ENCODE measurements at places on chromosomes 7 and 10.

DNA sequence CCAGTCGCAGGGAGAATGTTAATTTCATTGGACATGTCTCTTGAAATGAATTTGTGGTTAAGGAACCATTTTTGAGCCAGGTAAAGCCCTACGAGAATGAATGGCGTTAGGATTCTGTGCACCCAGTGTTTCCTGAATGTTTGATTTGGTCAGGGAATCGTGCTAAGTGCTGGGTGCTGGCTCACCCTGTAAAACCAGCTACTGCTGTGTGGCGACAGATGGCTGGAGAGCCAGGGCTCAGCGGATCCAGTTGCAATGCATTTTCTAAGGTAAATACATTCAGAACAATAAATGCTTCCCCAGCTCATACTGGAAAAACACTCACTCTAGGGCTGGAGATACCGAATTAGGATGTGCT is 355.5 kb downstream of the GLRX3 start:
- DNase-seq: no peak

DNA sequence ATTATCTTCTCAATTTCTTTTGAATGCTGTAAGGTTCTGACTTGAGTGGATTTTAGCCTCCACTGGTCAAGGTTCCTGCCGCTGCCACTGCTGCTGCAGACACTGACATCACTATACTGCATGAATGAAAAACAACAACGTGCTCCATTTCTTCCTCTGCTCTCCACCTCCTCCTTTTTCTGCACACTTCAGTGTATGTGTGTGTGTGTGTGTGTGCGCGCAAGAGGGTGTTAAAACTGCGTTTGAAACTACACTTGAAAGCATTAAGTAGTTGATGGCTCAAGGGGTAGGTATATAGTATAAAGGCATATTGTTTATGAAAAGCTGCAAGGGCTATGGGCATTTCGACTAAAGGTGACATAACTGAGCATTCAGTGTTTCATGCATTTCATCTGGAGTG is 3.5 kb downstream of the GLCCI1 start:
- no peak for DNase-seq

DNA sequence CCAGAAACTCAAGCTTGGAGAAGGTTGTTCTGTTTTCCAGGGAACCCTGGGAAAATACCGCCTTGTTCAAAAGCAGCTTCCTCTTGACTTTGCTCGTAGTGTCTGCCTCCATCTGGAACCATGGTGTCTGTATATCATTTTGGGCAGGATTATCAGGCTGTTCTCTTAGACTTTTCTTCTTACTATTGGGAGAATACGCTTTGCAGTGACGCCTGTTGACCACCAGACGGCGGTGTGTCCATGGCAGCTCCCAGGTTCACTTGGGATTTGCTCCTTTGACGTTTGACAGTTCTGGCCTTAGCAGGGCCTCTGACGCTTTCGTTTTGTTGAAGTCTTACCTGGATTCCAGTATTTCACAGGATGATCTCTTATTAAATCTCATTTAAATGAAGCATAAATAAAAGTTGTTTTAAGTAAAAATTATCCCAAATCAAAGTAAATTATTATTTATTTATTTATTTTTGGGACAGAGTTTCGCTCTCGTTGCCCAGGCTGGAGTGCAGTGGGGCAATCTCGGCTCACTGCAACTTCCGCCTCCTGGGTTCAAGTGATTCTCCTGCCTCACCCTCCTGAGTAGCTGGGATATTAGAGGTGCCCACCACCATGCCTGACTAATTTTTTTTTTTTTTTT is 41.8 kb upstream of the GJD4 start:
- DNase-seq: peak; percentile 60

DNA sequence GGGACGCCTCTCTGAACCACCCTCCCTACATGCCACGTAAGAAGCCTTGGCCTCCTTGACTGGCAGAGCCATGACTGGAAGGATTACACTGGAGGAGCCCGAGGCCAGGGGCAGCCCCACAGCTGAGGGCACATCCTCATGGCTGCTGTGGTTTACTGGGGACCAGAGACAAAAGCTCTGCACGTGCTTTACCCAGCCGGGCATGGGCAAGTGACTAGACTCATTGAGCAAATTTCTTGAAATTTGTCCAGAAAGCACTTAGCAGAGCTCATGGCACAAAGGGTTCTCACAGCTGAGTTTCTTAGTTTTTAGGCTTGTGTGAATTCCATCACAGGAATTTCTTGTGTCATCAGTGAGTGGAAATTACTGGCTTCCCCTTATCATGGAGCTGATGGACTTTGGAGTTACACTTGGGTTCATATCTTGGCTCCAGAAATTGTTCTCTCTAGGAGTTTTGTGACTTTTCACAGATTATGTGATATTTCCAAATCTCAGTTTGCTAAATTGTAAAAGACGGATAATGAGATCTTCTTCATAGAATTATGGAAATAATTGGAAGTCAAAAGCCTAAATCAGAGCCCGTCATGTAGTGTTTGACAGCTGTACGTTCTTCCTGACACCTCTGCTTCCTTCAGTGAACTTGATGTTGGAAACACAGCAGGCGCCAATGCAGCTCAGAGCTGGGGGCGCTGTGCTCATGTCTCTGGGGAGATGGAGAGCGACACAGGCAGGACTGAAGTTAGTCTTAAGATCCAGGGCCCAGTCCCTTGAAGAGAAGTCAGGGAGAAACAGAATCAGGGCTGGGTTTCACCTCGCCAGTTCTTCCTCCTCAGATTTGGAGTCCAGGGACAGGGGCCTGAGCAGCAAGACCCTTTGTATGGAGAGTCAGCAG is 47.7 kb upstream of the MGAM2 start:
- DNase-seq: no peak

- no peak for DNase-seq
Measured at GRCh38 chr7:151825721-151826120, 51.2 kb downstream of the PRKAG2 start.

DNA sequence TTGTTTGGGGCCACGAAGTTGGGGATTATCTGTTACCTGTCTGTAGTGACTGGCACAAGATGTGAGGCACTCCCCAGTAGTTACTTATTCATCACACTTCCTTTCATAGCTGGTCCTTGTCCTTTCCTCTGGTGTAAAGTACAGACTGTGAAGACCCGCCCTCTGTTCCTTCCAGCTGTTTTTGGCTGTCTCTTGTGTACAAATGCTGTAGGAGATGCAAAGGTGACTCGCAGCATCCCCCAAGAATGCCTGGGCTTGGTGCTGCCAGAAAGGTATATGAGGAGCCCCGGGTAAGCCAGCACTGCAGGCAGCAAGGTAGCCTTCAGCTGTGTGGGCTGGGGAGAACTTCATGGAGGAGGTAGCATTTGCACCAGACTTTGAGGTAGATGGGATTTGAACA is 236.6 kb downstream of the EBF3 start:
- DNase-seq: no peak

DNA sequence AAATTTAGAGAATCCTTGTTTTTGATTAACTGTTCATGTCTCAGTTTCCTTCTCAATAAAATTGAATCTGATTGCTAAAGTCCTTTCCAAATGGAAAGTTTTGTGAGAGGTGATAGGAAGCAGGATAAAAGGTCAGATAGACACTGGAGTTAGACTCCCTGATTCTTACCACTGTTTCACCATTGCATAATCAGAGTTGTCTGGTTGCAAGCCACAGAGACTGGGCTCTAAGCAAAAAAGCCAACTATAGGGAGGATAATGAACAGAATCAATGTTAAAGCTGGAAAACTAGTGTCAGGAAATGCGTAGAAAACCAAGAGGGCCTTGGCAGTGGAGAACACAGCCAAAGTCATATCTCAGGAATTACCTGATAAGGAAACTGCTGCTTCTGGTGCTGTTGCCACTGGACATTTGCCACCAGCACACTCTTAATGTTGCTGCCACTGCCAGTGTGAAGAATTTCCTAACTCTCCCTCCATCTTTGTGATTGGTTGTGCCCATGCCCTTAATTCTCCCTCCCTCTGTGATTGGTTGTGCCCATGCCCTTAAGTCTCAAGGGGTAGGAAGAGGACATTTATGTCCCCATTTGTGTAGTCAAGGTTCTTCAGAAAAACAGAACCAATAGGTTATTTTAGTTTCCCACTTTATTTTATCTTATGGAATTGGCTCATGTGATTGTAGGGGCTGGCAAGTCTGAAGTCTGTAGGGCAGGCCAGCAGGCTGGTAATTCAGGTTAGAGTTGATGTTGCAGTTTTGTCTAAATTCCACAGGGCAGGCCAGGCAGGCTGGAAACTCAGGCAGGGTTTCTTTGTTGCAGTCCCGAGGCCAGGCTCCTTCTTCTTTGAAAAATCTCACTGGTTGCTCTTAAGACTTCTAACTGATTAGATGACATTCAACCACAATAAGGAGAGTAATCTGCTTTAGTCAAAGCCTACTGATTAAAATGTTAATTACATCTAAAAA is 639.0 kb downstream of the REEP3 start:
- DNase-seq: no peak

- no peak for DNase-seq
Measured at GRCh38 chr7:37107047-37107750, 341.5 kb downstream of the ELMO1 start.

- DNase-seq: no peak
Measured at GRCh38 chr10:9382533-9382866, 1328.0 kb downstream of the GATA3 start.

DNA sequence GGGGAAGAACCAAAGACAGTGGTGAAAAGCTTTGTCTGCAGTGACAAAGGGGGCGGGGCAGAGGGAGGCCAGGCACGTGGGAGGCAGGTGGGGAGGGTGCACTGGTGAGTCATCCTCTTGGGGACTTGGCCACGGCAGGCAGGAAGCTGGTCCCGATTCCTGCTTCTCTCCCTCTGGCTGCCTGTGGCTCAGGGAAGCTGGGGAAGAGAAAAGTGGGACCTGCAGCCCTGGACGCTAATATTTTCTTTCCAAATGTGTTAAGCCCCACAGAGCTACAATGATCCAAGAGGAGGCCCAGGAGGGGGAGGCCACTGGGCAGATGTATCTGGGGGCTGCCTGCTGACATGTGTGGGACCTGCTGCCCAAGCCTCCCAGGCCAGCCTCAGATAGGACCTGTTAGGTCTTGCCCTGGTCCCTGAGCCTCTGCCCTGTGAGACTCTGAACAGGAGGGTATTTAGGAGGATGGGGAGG is 231.8 kb downstream of the KCNMA1 start:
- peak; percentile 70 for DNase-seq

- no peak for DNase-seq
Measured at GRCh38 chr7:47953822-47954221, 5.6 kb upstream of the PKD1L1 start.

- no peak for DNase-seq
Measured at GRCh38 chr7:139714163-139714901, 63.5 kb downstream of the HIPK2 start.

GRCh38 chr7:6646465-6646864 is 9.3 kb downstream of the ZNF316 start:
- DNase-seq: no peak

DNA sequence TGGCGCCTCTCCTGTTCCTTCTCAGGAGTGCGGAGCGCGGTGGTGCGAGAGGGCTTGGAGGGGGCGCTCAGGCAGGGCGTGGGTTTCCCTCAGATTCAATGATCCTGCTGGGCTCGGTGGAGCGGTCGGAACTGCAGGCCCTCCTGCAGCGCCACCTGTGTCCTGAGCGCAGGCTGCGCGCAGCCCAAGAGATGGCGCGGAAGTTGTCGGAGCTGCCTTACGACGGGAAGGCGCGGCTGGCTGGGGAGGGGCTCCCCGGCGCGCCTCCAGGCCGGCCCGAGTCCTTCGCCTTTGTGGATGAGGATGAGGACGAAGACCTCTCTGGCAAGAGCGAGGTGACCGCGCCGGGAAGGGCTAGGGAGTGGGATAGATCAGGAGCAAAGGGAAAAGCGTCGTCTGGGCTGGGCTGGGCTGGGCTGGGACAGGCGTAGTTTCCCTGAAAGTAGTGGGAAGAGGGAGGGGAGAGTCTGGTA is 17.0 kb downstream of the FAM131B start:
- DNase-seq: peak; percentile 49

DNA sequence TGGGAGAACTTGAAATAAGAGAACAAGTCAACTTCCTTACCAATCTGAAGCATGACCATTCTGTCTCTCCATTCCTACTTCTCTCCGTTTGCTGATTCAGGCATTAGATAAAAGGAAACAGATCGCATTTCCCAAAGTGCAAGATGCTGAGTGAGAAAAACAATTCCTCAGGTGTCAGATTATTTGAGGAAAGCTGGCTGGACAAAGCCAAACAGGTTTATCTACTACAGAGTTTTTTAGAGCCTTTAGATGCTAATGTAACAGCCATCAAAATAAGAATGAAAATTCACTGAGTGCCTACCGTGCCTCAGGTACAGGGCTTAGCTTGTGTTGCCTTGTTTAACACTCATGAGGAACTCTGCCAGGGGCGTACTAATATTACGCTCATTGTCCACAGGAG is 135.9 kb upstream of the MBL2 start:
- no peak for DNase-seq

DNA sequence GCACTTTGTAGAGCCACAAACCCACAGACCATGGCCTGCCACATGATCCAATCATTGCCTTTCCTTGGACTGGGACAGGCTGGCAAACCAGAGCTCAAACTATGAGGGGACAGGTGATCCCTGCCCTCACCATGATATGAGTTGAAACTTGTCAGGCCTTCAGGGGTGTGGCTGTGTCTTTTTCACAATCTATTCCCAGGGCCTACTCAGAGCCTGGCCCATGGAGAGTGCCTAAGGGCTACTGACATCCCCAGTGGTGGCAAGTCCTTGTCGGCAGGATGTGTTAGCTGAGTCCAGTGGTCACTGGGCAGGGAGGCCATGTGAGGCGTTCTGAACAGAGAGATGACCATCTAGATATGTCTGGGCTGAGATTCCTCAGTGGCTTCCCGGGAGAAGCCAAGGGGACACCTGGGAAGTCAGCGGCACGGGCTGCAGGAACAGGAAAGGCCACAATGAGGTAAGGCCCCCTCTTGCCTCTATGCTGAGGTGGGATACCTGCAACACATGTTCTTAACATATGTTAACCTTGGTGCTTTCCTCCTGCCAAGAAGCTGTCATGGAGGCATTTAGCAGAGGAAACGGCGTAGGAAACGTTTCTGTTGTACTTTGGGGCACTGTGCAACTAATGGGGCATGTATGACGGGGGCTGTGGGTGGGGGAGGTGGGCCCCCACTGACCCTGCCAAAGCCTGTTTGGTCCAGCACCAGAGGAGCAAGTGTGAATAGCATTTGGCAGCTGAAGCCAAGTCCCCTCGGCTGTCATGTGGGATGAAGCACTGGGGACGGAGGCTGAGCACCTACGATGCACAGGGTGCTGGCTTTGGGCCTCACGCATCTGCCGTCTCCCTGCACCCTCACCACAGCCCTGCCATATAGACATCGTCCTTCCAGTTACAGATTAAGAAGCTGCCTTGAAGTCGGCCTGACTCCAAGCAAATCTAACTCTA is 384.0 kb downstream of the RPS24 start:
- DNase-seq: no peak

DNA sequence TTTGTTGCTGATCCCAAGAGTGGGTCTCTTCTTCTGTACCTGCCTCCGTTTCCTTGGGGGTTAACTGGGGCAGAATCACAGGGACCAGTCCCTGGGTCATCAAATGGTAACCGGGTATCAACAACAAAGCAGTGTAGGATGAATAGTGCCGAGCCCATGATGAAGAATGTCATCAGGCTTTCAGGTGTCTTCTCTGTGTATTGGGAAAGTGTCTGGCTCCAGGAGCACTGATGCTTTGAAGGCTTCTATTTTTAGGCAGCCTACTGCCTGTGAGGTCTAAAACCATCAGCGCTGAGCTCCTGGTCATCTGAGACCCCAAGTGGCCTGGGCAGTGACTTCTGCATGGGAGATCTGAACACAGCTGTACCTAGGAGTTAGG is 48.2 kb upstream of the SHH start:
- DNase-seq: no peak

GRCh38 chr10:20988357-20988983 is 91.4 kb upstream of the NEBL start:
- DNase-seq: peak; percentile 74
